ENCODE measurements at places on chromosomes 16 and 17.
A peak's percentile ranks its signal among the peaks of the same experiment; 100 is the strongest.

DNA sequence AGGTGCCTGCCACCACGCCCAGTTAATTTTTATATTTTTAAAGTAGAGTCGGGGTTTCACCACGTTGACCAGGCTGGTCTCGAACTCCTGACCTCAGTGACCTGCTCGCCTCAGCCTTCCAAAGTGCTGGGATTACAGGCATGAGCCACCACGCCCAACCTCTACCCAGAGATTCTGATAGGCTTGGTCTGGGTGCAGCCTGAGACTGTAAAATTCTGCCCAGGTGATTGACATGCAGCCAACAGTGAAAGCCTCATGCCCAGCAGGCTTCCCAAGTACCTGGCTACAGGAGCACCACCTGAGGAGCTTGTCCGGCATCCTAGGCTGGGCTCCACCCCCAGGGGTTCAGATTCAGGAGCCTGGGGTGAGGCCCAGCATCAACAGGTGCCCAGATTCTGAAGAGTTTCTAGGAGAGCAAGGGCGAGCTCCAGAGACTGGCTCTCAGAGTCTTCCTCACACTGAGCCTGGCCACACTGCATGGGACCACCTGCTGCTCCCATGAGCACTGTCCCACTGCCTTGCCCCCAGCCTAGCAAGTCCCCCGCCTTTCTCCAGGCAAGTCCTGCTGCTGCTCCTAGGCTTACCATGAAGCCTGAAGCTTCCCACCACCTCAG is 16.6 kb downstream of the ZNF385C start:
- no peak for DNase-seq

GRCh38 chr16:82085011-82085779 is 50.1 kb downstream of the HSD17B2 start:
- DNase-seq, result no peak

- no peak for DNase-seq
These were observed 20.6 kb downstream of the ZCCHC14 start for GRCh38 chr16:87472142-87472778.

- no peak for DNase-seq
These were observed 265.6 kb downstream of the CDH13 start for GRCh38 chr16:82892324-82892723.

GRCh38 chr16:360698-361336 is 8.3 kb upstream of the AXIN1 start:
- DNase-seq, result no peak

GRCh38 chr17:54891176-54891821 is 9.4 kb upstream of the TOM1L1 start:
- DNase-seq, result no peak

DNA sequence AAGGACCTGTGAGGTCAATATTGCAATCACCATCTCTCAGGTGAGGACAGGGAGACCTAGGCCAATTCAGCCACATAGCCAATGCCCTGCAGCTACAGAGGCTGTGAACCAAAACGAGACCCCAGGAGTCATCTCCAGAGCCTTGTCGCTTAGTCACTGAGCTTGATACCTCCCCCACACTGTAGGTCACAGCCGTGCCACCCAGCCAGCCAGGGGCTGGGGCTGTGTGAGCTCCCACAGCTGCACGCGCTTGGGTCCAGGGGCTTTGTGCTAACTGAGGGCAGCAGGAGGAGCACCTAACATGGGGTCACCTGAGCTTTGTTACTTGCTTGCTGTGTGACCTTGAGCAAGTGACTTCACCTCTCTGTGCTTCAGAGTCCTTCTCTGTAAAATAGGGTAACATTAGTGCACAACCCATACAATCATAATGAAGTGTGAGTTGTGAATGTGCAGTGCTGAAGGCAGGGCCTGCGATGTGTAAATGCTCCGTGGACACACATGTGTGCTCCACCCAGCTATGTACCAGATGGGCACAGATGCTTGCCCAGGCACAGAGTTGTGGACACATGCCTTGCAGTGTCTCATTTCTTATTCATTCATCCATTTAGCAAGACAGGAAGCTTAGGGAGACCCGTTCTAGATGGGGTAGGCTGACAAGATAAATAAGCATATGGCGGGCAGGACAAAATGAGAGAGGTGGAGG is 25.9 kb downstream of the SBK1 start:
- no peak for DNase-seq

GRCh38 chr16:30166202-30166902 is 17.1 kb upstream of the CORO1A start:
- DNase-seq, result no peak

GRCh38 chr16:69890114-69890891 is 60.8 kb upstream of the CLEC18A start:
- DNase-seq, result no peak

GRCh38 chr16:68776821-68777485 is 39.9 kb downstream of the CDH1 start:
- DNase-seq, result no peak

GRCh38 chr17:43398724-43399595 is at the start of gene ARL4D:
Gene ARL4D (plus strand): TSS chr17:43398993. CDS start chr17:43399733, 740 bp downstream.
- peak; percentile 87 for DNase-seq

GRCh38 chr16:66841366-66841765 is 2.8 kb upstream of the CA7 start:
- no peak for DNase-seq

GRCh38 chr17:82449883-82450356 is 632 bp downstream of the CYBC1 start:
- peak; percentile 55 for DNase-seq

DNA sequence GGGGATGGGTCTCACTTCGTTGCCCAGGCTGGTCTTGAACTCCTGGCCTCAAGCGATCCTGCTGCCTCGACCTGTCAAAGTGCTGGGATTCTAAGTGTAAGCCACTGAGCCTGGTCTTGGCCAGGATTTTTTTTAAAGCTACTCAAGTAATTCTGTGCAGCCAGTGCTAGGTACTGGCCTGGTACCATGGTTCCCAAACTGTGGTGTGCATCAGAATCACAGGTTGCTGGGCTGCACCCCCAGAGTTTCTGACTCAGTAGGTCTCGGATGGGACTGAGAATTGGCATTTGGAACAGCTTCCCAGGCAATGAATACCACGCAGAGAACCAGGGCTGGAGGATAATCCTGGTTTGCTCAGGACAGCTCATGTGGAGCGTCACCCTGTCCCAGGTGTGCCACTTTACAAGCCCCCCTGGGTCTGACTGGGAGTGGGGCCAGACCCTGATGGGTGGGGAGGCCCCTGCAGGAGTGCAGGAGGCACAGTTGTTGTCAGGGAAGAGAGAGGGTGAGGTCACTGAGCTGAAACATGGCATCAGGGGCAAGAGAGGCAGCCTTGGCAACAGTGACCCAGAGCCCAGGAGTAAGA is 10.7 kb upstream of the MRPS23 start:
- no peak for DNase-seq

GRCh38 chr16:8924214-8924613 is 39.5 kb downstream of the USP7 start:
- DNase-seq, result no peak

GRCh38 chr17:9456330-9456729 is 119.3 kb downstream of the STX8 start:
- no peak for DNase-seq

GRCh38 chr17:18315562-18315922 is 449 bp downstream of the SMCR8 start:
- no peak for DNase-seq

GRCh38 chr17:4142107-4142900 is 526 bp downstream of the ZZEF1 start:
- DNase-seq, result peak; percentile 40

- no peak for DNase-seq
These were observed 36.6 kb upstream of the EMP2 start for GRCh38 chr16:10616756-10617640.

DNA sequence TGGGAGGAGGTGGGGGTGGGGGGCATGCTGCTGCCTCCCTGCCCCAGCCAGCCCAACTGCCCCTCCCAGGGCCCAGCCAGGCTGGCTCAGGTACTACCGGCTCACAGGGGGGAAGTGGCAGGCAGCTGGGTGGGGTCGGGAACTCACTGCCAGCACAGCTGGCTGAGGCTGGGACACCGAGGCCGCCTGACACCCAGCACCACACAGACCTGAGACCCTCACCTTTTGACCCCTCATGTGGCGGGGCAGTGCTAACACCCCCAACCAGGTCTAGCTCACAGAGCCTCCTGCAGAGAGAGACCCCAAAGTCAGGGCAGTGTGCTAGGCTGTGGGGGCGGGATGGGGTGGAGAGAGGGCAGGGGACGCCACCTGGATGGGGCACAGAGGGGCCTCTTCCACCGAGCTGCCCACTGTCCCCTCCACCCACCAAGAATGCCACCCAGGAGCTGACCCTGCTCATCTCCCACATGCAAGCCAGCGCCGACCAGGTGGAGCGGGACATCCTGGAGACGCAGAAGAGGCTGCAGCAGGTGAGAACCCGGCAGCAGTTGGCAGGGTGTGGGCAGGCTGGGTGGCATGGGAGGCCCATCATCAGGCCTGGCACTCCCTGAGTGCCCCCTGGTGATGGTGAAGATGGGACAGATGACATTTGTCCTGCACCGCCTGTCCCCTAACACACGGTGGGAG is 3.0 kb downstream of the EVPLL start:
- no peak for DNase-seq

DNA sequence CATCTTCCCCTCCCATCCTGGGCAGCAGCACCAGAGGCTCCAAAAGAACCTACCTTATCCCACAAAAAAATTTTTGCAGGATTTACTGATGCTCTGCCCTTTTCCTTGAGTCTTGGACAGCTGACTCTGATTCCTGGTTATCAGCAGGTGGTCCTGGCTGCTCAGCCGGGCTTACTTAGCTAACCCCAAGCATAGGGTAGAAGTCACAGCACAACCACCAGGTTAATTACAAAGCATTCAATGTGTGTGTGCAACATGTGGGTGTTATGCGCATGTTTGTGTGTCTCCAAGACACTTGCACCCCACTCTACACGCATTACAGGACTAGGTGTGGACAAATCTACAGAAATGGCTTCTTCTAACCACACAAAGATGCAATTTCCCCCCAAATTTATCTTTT is 36.3 kb downstream of the PECAM1 start:
- no peak for DNase-seq

- no peak for DNase-seq
These were observed 2.9 kb downstream of the CHD9 start for GRCh38 chr16:53057658-53058057.

DNA sequence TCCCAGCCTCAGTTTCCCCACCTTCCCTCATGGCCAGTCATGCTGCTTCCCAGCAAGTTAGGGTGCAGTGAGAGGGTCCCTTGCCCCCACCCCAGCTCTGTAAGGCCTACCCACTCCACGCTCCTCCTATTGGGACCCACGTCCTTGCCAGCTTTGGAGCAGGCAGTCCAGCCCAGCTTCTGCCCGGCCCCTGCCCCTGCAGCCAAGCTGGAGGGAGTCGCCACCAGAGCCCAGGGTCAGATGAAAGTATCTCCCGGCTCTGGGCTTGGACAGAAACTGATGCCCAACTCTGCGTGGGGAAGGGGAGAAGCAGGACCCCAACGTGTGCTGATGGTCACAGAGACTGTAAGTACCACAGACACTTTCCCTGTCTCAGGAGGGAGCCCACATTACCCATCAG is 32.6 kb downstream of the SDK2 start:
- no peak for DNase-seq

DNA sequence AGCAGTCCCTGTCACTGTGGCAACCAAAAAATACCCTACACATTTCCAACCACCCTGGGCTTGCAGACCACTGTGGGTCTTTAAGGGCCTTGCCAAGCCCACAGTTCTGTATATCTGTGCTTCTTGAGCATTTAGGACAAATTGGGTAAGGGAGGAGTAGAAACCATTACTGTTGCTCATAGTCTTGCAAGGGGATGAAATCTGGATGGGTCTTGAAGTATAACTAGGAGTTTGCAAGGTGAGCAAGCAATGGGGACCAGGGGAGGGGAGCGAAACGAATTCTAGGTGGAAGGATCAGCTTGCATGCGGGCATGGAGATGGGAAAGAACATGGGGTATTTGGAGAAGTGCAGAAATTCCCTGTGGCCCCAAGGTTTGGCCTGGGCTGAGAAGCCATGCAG is 202.9 kb downstream of the RAB11FIP4 start:
- no peak for DNase-seq

DNA sequence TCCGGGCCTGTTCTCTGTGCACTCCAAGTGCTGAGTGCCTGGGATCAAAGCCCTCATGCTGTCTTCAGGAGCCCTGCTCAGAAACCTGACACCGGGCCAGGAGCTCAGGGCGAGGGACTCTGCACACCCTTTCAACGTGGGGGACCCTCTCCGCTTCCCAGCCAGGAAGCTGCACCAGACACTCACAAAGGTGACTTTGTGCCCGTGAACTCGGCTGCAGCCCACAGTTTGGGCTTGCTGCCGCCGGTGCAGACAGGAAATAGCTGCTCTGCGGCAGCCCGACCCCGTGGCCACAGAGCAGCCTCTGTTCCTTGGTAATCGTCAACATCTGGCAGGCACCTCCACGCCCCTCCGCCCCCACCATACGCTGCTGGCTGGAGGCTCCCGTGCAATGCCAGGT is 93.4 kb upstream of the METRNL start:
- DNase-seq, result peak; percentile 59

DNA sequence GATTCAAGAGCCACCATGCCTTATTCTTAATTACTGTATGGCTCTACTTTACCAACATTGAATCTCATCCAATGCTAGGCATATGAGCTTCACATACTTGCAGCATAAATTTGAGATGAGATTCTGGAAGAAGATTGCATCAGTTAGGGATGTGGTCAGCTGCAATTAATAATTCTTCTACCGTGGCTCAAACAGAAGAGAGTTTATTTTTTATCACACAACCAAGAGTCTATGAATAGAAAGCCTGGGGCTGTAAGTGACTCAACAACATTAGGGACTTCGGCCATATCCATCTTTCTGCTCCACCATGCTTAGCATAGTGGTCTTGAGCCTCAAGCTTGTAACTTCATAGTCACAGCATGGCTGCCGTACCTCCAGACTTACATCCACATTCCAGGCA is 179.4 kb upstream of the IRX6 start:
- DNase-seq, result no peak

DNA sequence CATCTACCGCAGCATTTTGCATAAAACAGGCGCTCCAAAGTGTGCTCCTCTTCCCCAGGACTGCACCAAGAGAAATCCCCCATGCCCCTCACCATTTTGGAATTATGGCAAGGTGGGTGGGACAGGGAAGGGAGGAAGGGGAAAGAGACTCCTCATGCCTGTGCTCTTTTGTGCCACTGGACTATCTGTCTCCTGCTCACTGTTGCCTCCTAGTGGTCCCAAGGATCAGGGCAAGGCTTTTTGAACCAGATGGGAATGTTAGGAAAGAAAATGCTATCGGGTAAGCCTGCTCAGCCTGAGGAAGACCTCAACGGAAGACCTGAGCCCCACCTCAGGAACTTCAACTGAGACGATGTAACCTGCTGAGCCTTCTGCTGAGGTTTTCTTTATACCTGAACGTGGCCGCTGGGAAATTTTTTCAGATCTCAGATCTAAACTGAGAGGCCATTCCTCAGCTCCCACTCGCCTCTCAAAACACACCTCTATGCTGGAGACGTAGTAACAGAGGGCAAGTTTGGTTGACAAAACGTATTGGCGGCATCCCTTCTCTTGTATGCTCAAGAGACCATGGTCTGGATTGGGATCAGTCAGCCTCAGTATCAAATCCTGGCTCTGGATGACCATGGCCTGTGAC is 58.3 kb downstream of the SPACA3 start:
- DNase-seq, result peak; percentile 55

Data from activated naive CD8-positive, alpha-beta T cell treated with anti-CD3 and anti-CD28 coated beads, Interleukin-2, amount 50 U/mL, for 24 hours (primary cell).